PC-9 (cell line): ENCODE measurements at places on chromosomes 6 and 20. TPM values are rescaled to one million over a fixed set of nuclear protein-coding genes. Genes with fewer than 3 reads are reported as not detected.

DNA sequence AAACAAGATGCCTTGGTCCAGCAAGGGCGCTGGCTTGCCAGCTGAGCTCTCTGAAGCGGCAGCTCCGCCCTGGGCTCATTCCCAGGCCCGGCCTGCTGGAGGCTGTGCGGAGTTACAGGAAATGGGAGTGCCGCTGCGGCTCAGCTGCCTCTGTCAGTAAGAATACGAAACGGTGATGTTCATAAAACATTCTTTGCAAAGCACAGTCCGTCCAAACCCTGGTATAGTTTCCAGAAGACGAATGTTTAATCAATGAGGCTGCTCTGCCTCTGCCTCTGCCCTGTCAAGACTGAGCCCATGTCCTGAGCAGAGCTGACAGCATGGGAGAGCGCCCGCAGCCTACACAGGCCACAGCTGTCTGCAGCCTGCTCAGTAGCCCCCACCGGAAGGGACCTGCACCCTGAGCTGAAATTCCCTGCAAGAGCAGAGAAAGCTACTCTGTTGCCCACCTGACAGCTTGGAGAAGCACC, 153.3 kb upstream of the SNX9 start:
- no peak for DNase-seq

GRCh38 chr6:162701551-162701950, 26.0 kb downstream of the PRKN start:
- no peak for DNase-seq

- no peak for DNase-seq
These were observed 457.2 kb downstream of the TENT5A start for GRCh38 chr6:81295310-81295709.

Gene TSBP1
- total RNA-seq = not detected in 2 replicates
